Smooth muscle cell of the pulmonary artery (primary cell): ENCODE measurements at places on chromosomes 6 and 20. TPM values are rescaled to one million over a fixed set of nuclear protein-coding genes. Genes with fewer than 3 reads are reported as not detected.

The EYA4 gene
- total RNA-seq, result 0.65 TPM in 1 of 2 replicates, not detected in the other

The SSR1 gene
- 105 and 163 TPM in 2 replicates for total RNA-seq

The BFSP1 gene
- 1.3 and 1.6 TPM in 2 replicates for total RNA-seq

The SCGN gene
- not detected in 2 replicates for total RNA-seq

The HTR1E gene
- 0.03 TPM in 1 of 2 replicates, not detected in the other for total RNA-seq

The MYL9 gene
- total RNA-seq, result 45.4 and 54.0 TPM in 2 replicates

The SLC32A1 gene
- total RNA-seq, result not detected in 2 replicates

The TRIM31 gene
- not detected in 2 replicates for total RNA-seq

The OTOR gene
- not detected in 2 replicates for total RNA-seq

The PRR18 gene
- not detected in 2 replicates for total RNA-seq

The COL21A1 gene
- total RNA-seq, result 1.6 and 23.1 TPM in 2 replicates

The PTCRA gene
- total RNA-seq, result not detected in 2 replicates

The SLC17A1 gene
- not detected in 2 replicates for total RNA-seq

The POU5F1 gene
- 0.66 and 1.3 TPM in 2 replicates for total RNA-seq

The ROMO1 gene
- 98.0 and 100 TPM in 2 replicates for total RNA-seq

The LCA5 gene
- total RNA-seq, result 4.3 and 6.1 TPM in 2 replicates

The TTK gene
- total RNA-seq, result 2.5 and 7.7 TPM in 2 replicates

The PROKR2 gene
- not detected in 2 replicates for total RNA-seq

The PPP1R3G gene
- 3.0 TPM in 2 replicates for total RNA-seq

The RBBP9 gene
- total RNA-seq, result 12.9 and 16.2 TPM in 2 replicates

The SDHAF4 gene
- total RNA-seq, result 6.5 and 7.4 TPM in 2 replicates

The FOXC1 gene
- 8.2 and 19.5 TPM in 2 replicates for total RNA-seq

The SIRPB2 gene
- total RNA-seq, result 0.33 TPM in 1 of 2 replicates, not detected in the other

The GLP1R gene
- total RNA-seq, result not detected in 2 replicates

The GNAS-AS1 gene
- 0.72 and 1.2 TPM in 2 replicates for total RNA-seq

The BMP6 gene
- total RNA-seq, result 38.6 and 57.1 TPM in 2 replicates

The JPH2 gene
- total RNA-seq, result 2.2 and 5.6 TPM in 2 replicates

The UNC5CL gene
- total RNA-seq, result under 0.01 and 0.07 TPM in 2 replicates

The NR2E1 gene
- total RNA-seq, result not detected in 2 replicates

The BPIFB1 gene
- total RNA-seq, result 0.07 TPM in 1 of 2 replicates, not detected in the other

The SLC17A3 gene
- total RNA-seq, result not detected in 2 replicates

The PLCB4 gene
- 4.8 and 6.9 TPM in 2 replicates for total RNA-seq

The SMLR1 gene
- not detected in 2 replicates for total RNA-seq

The C20orf202 gene
- 0.07 TPM in 1 of 2 replicates, not detected in the other for total RNA-seq

The PACSIN1 gene
- 0.07 TPM in 1 of 2 replicates, not detected in the other for total RNA-seq

The SEL1L2 gene
- total RNA-seq, result not detected in 2 replicates

The ARFGEF3 gene
- total RNA-seq, result 1.0 and 3.1 TPM in 2 replicates

The TEAD3 gene
- 16.1 and 16.2 TPM in 2 replicates for total RNA-seq

The WFDC2 gene
- total RNA-seq, result not detected in 2 replicates
